Coronary artery (tissue), 2 donors: ENCODE measurements at places on chromosomes 2 and 18.

DNA sequence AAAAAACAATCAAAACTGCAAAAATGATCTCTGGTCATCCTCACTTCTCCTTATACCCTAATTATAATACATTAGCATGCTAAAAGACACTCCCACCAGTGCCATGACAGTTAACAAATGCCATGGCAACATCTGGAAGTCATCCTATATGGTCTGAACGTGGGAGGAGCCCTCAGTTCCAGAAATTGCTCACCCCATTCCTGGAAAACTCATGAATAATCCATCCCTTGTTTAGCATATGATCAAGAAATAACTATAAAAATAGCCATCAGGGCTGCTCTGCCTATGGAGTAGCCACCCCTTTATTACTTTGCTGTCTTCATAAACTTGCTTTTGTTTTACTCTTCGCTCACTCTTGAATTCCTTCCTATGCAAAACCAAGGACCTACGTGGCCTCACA, 5.7 kb upstream of the C2orf80 start:
- DNase-seq = no peak

GRCh38 chr2:28507796-28508764, 12.2 kb downstream of the PLB1 start:
- DNase-seq = no peak

GRCh38 chr2:165725421-165725820, 68.6 kb downstream of the GALNT3 start:
- DNase-seq = no peak

DNA sequence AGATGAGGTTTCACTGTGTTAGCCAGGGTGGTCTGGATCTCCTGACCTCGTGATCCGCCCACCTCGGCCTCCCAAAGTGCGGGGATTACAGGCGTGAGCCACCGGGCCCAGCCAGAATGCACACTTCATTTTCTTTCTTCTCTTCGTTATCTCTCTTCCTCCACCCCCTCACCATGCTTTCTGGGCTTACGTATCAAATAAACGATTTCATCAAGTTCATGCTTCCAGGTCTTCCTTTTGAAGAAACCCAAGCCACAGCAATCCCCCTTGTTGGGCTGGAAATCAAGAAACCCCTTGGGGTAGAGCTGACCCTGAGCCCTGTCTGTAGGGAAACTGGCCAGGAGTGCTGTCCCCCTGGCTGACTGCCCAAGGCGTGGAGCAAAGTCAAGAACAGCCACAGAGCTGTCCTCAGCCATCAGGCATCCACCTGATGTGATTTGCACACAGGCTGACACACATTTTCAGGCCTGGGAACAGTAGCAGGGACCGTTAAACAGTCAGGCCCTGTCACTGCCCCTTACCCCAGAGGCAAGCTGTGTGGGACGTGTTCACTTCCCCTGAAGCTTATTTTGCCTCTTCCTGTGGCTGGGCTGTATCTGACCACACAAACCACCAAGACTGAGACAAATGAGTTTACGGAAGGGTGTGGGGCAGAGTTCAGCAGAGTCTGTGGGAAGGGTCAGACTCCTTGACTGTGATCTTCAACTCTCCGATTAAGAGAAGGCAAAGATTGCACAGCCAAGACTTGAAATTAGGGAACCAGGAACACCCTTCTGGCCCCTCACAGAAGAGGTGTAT, 15.1 kb upstream of the NMUR1 start:
- no peak for DNase-seq

DNA sequence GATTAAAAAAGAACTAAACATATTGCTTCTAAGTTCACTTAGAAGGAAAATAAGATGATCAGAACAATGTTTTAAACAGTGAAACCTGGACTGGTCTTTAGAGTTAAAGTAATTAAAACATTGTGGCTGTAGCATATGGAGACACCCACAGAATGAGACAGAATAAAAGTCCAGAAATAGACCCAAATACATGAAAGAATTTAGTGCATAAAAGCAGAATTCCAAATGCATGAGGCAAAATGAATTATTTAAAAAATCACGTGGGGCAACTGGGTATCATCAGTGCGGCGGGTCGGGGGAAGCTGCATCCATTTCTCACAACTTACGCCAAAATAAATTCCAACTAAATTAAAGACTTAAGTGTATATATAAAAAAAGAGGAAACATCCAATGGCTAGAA, 12.1 kb downstream of the RNF149 start:
- no peak for DNase-seq

- DNase-seq = no peak
Observed at GRCh38 chr2:232926431-232926939, 56.4 kb downstream of the SNORC start.

GRCh38 chr2:5690286-5690685, 1.9 kb upstream of the SOX11 start:
- no peak for DNase-seq

GRCh38 chr2:9594366-9595054, 36.3 kb downstream of the YWHAQ start:
- no peak for DNase-seq

GRCh38 chr2:174217869-174218268, 30.5 kb downstream of the OLA1 start:
- no peak for DNase-seq

- DNase-seq = no peak
Observed at GRCh38 chr2:183459466-183459865, 335.2 kb downstream of the NUP35 start.

DNA sequence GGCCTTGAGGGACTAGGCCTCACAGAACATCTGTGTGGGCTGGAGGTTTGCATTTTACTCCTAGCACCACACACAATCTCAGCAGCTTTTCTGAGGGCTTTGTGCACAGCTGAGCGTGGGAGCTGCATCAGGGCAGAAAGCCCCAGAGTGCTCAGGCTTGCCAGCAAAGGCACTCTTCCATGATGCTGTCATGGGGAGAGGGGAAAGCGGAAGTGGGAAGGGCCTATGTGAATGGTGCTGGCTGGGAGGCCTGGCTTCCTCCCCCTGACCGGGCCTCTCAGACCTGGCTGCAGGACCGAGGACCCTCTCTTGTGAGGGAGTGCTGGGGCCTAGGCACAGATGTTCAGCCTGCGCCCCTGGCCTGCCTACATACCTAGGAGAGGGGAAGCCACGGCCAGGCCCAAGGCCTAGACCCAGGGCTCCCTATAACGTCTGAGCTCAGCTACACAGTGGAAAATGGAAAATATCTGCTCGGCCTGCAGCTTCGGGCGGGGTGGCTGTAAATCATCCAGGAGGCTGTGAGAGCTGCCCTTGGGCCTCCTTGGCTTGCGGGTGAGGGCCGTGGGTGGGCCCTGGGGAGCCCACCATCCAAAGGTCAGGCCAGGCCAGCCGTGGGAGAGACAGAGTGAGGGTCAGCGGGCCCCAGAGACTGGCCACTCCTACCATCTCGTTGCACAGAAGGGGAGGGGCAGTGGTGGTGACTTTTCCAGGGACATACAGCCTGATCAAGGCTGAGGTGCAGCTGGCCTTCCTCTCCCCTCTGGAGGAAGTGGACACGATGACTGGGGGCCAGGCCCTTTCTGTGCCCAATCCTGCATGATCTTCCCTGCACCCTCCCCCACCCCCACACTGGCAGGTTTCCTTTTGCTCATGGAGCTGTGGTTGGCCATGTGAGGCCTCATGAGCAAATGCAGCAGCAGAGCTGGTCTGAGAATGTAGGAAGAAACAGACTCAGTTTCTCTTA, 22.8 kb downstream of the GLI2 start:
- DNase-seq = peak; percentile 70

DNA sequence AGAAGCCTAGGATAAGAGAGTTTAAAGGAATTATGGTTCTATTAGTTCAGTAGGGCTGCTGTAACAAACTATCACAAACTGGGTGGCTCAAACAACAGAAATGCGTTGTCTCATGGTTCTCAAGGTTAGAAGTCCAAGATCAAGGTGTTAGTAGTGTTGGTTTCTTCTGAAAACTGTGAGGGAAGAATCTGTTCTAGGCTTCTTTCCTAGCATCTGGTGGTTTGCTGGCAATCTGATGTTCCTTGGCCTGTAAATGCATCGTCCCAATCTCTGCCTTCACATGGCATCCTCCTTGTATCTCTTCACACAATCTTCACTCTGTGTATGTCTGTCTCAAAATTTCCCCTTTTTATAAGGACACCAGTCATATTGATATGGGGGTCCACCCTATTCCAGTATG, 76.3 kb downstream of the MDH1 start:
- no peak for DNase-seq

- no peak for DNase-seq
Observed at GRCh38 chr2:76599732-76600368, 889.1 kb upstream of the GCFC2 start.

DNA sequence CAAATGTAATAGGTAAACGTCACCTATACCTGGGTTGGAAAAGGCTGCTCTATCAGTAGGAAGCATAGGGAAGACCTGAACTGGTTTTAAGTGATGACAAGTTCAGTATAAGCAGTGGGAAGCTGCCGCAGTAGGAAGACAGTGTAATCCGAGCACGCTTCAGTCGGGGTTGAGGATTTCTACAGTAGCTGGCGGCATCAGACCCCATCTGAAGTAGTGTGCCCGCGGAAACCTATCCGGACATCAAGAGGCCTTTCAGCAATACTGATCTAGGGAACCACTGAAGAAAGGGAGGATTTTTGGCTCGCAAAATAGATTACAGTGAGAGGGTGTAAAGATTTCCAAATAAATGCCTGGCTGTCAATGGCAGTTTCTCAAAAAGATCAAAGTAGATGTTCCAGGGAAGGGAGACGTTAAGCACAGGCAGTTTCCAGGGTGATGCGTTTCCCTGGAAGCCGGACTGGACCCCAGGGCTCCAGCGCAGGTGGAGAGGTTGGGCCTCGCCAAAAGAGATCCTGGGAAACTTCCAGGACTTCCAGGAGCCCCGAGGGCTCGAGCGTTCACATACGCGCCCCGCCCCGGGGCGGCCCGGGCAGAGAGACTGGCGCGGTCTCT, 5.3 kb downstream of the LOXL3 start:
- DNase-seq = peak; percentile 66

GRCh38 chr2:33321876-33322483, 154.5 kb upstream of the RASGRP3 start:
- DNase-seq = no peak

GRCh38 chr2:2512931-2513330, 181.9 kb upstream of the MYT1L start:
- DNase-seq = no peak

- DNase-seq = no peak
Observed at GRCh38 chr2:70615222-70615621, 61.6 kb upstream of the TGFA start.

DNA sequence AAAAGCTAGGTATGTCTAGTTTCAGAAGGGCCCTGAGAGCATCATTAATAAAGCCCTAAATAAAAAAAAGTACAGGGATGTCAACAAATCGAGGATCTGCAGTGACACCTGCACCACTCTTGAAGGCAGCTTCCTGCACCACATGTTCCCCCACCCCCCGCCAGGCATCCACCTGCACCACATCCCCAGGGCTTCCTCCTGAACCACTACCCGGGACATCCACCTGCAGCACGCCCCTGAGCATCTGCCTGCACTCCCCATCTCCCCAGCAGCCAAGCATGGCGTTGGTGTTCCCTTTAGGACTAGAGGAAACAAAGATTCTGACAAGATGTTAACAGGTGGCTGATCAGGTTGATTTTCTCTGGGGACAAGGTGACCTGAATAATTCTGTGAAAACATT, 55.2 kb downstream of the DLGAP1 start:
- no peak for DNase-seq

DNA sequence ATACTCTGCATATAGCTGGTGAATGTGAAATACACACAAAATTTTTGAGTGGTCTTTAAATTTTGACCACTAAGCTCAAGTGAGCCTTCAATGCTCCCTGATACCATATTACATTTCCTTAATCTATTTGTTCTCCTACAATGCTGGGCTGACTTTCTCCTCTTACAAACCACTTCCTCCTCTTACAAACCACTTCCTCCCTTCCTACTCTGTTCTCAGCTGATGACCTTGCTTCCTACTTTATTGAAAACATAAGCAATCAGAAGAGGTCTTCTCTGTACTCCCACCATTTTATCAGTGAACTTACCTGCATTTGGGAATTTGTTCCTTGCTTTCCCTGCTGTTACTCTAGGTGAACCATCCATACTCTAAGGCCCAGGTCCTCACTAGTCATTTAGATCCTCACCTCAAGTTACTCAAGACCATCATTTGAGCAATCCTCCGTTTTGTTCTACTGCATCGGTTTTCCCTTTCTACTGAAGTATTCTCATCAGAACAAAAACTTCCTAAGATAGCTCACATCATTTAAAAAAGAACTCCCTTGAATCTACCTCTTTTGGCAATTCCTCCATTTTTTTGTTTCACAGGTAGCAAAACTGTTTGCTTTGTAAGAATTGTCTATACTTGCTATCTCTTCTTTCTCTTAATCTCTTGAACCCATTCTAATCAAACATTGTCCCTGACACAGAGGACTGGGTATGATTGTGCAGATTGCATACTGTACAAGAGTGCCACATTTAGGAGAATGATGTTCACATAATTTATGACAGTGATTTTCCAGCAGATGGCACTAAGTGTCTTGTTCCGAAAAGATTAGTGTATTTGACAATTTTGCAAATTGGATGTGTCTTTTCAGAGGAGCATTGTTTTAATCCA, 96.5 kb downstream of the EPB41L5 start:
- DNase-seq = no peak

DNA sequence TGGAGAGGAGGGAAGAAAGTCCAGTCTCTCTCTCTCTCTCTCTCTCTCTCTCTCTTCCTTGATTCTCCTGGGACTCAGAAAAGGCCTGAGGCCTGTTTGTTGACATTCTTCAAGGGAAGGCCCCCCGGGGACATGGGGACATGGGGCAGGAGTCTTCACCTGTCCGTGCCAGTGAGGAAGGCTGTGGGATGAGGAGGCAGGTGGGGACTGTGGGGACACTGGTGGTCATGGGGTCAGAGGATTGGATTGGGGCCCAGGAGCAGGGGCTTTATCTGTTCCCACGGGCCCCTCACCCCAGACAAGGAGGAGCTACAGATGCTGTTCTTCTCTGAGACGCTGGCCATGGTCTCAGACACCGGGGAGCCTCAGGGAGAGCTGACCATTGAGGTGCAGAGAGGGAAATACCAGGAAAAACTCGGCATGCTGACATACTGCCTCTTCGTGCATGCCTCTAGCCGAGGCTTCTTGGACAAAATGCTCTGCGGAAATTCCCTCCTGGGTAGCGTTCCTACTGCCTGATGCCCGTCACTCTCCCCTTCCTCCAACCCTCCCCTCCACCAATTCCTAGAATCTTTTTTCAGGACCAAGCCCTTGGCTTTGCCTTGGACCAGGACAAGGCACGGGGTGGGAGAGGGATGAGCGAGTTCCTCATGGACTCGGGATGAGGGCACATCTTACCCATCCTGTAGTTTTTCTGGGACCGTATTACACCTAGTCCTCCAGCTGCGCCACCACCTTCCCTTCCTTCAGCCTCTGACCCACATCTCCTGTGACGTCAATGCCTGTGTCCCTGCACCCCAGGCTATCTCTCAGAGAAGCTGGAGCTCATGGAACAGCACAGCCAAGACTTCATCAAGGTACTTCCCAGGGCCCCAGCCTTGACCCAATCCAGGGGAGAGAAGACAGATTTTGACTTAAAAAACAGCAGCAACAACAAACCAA, 850 bp downstream of the CATIP start:
- no peak for DNase-seq

- DNase-seq = no peak
Observed at GRCh38 chr2:202910698-202911097, 775 bp downstream of the WDR12 start.
